Muscle of arm (tissue), 14 donors: ENCODE measurements at places on chromosomes 13 and 19.

DNA sequence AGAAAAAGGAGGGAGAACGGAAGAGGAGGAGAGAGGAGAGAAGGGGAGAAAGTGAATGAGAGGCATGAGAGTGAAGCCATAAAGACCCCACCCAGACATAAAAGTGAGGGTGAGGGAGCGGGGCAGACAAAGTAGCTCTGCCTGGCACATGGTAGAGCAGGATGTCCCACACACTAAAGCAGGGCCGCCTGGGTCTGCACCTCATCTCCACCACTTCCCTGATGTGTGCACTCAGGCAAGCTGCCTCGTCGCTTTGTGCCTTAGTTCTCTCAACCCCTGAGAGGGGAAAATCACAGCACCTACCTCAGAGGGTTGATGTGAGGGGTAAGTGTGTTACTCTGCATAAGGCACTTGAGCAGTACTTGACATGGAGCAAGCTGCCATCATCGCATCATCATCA, 488.1 kb downstream of the COG6 start:
- no peak for DNase-seq

- DNase-seq = no peak
These were observed 15.1 kb downstream of the PABPC3 start for GRCh38 chr13:25110956-25111584.

DNA sequence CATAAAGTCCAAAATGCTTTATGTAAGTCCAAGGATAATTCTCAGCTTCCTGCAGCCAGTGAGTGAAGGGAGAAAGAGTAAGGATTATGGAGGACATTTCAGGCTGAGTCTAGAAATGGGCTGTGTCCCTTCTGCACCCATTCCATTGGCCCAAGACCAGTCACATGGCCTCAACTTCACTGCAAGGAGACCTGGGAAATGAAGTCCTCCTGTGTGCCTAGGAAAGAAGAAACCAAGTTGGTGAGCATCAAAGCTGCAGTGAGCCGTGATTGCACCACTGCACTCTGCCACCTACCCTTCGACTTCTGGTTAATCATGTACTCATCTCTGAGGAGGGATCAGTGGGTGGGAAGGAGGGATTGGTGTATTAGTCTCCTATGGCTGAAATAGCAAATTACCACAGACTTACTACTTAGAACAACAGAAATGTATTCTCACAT, 3.6 kb upstream of the CD37 start:
- no peak for DNase-seq

- DNase-seq = no peak
These were observed 487 bp downstream of the FLT1 start for GRCh38 chr13:28494504-28494777.

GRCh38 chr13:29490561-29490885, 105.0 kb downstream of the SLC7A1 start:
- no peak for DNase-seq

DNA sequence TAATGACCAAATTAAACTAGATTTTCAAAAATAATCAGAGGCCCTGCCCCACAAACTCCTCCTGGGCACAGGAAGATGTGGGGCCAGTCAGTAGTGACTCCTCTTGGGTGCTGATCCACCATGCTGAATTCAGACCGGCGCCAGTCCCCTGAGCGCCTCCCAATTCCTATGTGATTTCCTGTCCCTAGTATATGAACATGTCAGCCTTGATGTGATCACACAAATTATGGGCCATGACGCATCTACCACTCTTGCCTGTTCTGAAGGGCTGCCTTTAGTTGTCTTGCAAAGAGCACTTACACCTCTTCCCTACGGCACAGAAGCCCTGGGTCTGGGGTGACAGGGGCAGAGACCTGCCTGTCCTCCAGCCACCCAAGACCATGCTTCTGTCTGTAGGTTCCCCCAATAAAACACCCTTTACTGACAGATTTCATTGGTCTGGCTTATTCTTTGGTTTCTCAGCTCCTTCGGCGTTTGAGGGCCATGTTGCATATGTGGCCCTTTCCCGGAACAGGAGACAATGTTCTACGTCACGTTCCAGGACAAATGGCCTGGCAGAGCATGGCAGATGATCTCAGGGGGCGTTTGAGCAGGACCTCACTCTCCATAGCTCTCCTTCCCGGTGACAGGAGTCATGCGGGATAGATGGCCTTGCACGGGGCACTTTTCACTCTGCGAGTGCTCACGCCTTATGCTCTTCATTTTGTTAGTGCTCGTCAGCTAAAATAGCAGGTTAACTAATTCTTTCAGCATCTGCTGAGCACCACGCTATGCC, 5.6 kb upstream of the ATP11A start:
- no peak for DNase-seq

DNA sequence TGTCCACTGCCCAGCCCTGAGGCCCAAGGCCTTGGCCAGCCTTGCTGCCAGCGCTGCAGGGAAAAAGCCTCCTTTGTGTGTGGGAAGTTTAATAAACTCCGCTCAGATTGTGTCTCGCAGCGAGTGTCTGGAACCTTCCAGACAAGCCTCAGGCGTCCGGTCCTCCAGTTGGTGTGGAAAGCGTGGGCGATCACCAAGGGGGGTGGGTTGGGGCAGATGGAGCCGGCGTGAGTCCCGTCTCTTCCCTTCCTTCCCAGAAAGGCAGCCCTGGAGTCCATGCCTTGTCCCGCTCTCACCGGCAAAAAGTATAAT, 4.6 kb downstream of the STK11 start:
- DNase-seq = no peak

GRCh38 chr13:113050734-113051431, 54.7 kb upstream of the F7 start:
- no peak for DNase-seq

DNA sequence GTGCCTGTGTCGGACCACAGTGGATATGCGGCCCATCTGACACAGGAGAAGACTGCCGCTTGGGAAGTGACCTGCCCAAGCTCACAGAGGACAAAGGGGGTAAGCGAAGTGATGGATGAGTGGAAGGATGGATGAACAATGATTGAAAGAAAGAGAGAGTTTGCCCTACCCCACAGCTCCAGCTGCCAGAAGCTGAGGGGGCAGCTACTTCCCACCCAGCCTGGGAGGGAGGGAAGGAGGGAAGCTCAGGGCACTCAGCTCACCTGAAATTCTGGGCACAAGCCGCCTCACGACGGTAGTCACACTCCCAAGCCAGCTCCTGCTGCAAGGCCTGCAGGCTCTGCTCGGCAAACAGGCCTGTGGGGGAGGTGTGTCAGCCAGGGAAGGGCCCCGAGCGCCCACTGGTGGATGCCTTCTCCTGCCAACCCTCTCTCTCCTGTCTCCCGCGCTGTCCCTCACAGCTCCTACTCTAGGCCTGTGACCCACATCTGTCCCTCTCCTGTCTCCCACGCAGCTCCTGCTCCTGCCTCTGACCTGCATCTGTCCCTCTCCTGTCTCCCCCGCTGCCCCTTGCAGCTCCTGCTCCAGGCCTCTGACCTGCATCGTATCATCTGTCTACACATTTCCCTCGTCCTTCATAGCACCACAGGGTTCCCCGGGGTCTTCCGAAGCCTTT, 12.0 kb upstream of the NUMBL start:
- DNase-seq = no peak

GRCh38 chr19:10946958-10947657, 13.7 kb upstream of the SMARCA4 start:
- DNase-seq = no peak

DNA sequence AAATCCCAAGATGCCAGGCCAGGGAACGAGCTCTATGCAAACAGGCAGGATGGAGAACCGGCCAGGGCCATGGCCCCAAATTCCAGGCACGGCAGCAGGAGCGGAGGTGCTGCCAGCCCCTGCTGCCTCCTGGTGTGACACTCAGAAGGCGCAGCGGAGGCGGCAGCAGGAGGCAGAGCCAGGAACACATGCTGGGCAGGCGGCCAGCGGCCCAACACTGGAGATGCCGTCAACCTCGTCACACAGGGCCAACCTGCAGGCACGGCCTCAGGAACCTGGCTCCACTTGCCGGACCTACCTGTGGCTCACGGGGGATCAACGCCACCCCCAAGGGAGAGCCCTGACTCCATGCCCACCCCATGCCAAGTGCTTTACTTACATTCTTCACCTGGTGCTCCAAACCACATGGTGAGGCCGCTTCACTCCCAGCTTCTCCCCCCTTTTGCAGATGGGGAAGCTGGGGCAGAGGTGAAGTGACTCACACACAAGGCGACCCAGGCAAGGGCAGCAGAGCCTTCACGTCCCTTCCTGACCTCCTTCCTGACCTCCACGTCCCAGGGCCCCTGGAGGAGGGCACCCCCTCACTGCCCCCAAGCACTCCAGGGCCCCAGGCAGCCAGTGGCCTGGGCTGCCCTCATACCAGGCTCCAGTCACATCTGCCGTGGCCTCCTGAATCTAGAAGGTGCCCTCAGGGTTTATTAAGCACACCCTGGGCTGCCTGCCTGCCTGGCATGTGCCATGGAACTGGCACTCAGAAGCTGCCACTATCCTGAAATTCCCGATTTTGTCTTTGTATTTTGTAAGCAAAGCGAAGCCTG, 43.5 kb downstream of the GGACT start:
- no peak for DNase-seq

- no peak for DNase-seq
These were observed 152.1 kb downstream of the KCNRG start for GRCh38 chr13:50167224-50167947.

DNA sequence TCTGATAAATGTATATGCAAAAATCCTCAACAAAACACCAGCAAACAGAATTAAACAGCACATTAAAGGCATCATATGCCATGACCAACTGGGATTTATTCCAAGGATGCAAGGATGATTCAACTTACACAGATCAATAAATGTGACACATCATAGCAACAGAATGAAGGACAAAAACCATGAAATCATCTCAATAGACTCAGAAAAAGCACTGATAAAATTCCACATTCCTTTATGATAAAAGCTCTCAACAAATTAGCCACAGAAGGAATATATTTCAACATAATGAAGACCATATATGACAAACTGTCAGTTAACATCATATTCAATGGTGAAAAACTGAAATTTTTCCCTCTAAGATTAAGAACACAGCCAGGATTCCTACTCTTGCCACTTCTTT, 691.6 kb downstream of the DIAPH3 start:
- DNase-seq = no peak

GRCh38 chr19:18306209-18306887, 16.5 kb downstream of the LSM4 start:
- DNase-seq = no peak

DNA sequence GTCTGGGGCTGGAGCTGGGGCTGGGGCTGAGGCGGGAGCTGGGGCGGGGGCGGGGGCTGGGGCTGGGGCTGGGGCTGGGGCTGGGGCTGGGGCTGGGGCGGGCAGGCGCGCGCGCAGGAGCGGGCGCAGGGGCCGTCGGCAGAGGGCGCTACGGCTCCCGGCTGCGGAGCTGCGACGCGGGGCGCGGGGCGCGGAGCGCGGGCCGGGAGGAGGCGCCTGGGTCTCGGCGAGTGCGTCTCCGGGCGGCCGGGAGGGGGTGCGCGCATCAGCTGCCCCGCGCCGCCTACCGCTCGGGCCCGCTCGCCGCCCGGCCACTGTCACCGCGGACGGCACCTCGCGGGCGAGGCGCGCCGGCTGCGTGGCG, 422 bp upstream of the MTUS2 start:
- peak; percentile 38 for DNase-seq

DNA sequence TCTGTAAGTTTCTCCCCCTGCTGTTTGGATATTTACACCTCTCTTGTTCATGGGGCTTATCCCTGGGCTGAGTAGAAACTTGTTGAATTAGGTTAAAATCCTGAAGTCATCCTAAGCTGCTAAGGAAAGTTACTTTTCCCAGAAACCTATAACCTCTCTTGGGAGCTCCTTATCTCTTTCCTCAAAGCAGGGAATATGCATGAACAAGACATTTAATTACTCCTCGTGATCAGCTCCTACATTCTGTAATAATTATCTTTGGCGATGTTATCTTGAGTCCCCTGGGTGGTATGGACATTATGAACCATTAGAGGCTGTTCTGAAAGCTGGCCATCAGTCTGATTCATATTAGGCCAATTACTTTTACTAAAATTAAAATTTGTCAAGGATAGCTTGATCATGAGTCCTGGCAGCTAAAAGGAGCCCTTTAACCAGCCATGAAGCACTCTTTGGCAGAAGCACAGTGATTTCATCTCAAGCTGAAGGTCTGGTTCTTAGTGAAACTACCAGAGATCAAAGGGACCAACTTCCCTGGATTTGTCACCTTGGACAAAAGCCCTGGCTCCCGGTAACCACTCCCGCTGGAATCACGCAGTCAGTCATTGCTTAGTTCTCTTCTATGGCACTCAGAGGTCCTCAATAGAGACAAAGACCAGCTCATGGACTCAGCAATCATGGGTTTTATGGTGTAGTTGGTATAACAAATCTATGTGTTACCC, 811.8 kb downstream of the UQCRFS1 start:
- no peak for DNase-seq

DNA sequence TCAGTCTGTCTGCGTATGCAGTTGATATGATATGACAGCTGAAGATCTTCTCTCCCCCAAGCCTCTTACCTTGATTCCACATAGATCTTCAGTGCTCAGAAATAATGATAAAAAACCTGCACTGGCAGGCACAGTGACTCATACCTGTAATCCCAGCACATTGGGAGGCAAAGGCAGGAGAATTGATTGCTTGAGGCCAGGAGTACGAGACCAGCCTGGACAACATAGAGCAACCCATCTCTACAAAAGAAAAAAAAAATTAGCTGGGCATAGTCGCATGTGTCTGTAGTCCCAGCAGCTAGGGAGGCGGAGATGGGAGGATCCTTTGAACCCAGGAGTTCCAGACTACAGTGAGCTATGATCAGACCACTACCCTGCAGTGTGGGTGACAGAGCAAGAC, 551.0 kb upstream of the MIR17HG start:
- DNase-seq = no peak

DNA sequence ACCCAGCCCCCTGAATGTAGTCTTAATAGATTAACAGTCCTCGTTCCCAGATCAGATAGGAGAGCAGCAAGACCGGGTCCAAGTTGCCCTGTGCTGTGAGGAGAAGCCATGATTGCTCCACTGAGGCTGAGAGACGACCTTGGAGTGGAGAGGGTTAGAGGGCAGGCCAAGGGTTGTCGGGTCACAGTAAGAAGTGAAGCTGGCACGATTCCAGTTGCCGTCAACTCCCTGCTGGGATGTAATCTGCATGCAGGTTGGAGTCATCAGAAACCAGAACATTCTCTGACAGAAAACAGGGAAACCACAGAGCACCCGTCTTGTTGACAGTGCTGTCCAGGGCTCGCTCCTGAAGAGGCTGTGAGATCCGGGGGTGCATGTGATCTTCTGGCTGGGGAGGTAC, 19.0 kb upstream of the ATP11A start:
- DNase-seq = no peak

DNA sequence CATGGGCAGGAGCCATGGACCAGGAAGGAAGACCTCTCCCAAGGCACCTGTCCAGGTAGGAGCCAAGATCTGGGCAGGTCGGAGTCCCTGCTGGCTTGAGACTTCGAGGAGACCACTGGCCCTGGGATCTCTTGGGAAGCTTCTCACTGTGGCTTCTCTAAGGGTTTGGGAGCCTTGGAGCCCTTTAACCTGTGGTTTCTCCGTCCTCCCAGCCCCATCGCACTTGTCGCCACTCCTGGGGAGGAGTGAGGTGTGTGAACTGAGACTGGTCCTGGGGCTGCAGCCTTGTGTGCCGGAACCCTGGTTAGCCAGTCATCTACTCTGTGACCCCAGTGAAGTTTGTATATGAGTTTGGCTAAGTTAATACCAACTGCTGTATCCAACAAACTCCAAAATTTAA, 8.2 kb downstream of the ZNF805 start:
- no peak for DNase-seq

GRCh38 chr13:109412283-109412901, 374.0 kb downstream of the IRS2 start:
- peak; percentile 55 for DNase-seq
